ENCODE measurements at places on chromosomes 2 and 18.
A peak's percentile ranks its signal among the peaks of the same experiment; 100 is the strongest.

DNA sequence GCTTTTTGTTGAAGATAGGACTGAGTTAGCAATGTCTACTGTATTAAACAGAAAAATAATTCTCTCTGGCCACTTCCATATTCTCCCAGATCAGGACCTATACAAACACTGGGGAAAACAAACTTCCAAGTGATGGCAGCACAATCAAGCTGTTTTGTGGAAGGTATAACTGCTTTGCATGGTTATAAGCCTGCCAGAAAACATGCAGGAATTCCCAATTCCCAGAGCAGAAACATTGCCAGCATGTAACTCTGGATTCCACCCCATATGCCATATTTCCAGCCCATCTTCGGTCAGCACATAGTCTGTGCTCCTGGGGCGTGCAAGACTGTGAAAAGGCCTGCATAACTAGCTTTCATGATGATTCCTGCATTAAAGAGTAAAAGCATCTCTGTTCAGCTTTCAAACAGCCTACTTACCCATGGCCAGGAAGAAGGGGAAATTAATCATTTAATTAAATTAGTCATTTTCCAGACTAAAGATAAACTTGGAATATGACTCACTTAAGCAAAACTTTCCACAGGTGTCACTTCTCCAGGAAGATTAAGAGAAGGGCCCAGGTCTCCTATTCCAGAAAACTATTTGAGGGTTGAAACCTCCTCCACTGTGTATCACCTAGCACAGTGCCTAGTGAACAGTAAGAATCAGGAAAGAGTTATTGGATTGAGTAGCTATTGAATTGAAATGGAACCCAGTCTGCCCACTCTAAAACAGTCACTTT lies 280.5 kb downstream of the NRXN1 start:
- DNase-seq, result no peak
- no peaks in the 10 kb centered on the region for H3K36me3 ChIP-seq
- H3K27me3 ChIP-seq, result no peaks in the 10 kb centered on the region
- no peak overlapping the region for H3K4me3 ChIP-seq
- no peak overlapping the region for H3K27ac ChIP-seq

GRCh38 chr18:57220930-57221483 lies 74.1 kb downstream of the BOD1L2 start:
- no peak overlapping the region for H3K4me3 ChIP-seq
- no peaks in the 10 kb centered on the region for H3K4me1 ChIP-seq
- H3K27me3 ChIP-seq, result no peaks in the 10 kb centered on the region
- no peaks in the 10 kb centered on the region for H3K36me3 ChIP-seq
- no peak overlapping the region for H3K27ac ChIP-seq
- DNase-seq, result no peak

DNA sequence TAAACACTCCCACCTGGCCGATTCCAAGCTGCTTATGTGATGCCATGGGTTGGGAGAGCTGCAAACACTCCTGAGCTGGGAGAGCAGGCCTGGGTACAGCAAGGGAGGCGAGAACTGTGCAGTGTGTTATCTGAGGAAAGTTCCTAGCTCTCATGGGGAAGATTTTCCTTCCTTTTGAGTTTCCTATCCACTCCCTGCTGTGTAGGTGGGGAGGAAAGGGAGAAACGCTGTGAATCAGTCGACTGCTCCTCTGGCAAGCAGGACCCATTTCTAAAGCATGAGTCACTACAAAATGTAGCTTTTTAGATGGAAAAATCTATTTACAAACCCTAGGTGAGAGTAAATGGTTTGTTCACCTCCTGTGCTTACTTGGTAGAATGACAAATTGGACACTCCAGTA lies 80.4 kb downstream of the SH3RF3 start:
- H3K27me3 ChIP-seq, result no peaks in the 10 kb centered on the region
- no peak overlapping the region for H3K4me3 ChIP-seq
- no peak for DNase-seq

DNA sequence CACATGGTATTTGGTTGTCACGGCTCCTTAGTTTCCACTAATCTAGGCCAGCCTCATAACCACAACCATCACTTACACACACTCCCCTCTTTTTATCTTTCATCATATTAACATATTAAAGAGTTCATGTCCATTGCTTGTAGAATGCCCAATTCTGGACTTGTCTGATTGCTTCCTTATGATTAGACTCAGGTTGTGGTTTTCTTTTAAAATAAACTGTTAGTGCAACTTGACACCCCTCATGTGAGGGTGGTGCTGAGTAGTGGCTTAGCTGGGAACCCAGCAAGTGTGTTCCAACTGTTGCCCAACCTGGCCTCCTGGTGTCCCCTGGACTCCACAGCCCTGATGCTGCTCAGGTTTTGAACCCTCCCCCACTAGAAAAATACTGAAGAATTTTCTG lies 20.1 kb upstream of the CD207 start:
- peaks cover 7% of the 10 kb centered on the region for H3K27me3 ChIP-seq
- H3K36me3 ChIP-seq, result no peaks in the 10 kb centered on the region
- no peak for DNase-seq
- no peaks in the 10 kb centered on the region for H3K4me1 ChIP-seq

DNA sequence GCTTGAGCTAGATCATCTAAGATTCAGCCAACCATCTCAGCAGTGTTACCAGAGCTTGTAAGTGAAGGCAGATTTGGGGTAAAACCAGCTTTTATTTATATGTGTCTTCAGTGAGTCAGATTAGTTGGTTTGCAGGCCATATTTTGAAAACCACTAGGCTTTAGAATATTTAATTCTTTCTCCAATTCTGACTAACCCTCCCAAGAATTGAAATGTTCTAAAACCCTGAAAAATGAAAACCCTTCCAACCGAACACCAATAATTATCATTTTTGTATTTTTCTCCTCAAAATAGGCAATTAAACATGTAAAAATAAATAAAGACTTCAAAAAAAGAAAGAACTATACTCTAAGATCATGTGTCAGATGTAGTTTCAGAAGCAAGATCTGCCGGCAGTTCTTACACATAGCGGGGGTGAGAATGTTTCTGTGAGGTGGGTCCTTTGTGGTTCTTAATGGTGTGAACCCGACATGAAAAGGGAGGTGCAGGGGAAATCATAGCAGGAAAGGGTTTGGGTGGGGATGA lies 14.2 kb downstream of the PLEK start:
- H3K27ac ChIP-seq, result no peak overlapping the region
- no peaks in the 10 kb centered on the region for H3K36me3 ChIP-seq
- no peaks in the 10 kb centered on the region for H3K27me3 ChIP-seq
- no peaks in the 10 kb centered on the region for H3K4me1 ChIP-seq
- H3K4me3 ChIP-seq, result no peak overlapping the region

DNA sequence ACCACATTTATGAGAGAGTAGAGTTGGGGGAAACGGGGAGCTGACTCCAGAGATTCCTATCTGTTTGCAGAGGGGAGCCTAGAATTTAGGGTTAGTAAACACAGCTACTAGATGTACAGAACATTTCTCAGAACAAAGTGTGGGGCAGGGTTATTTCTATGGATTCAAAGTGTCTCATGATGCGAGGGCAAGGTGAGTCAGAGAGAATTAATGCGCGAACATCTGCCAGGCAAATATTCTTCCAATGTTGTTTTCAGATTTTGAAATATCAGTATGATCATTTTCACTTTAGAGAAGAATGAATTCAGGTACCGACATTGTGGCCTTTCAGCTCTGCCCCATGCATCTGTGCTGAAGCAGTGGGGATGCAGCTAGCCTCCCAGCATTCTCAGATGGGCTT lies 2.0 kb upstream of the DSEL start:
- peaks cover 15% of the 10 kb centered on the region for H3K4me1 ChIP-seq
- no peaks in the 10 kb centered on the region for H3K27me3 ChIP-seq
- peak overlapping the region; percentile 92 for H3K27ac ChIP-seq
- no peak for DNase-seq

DNA sequence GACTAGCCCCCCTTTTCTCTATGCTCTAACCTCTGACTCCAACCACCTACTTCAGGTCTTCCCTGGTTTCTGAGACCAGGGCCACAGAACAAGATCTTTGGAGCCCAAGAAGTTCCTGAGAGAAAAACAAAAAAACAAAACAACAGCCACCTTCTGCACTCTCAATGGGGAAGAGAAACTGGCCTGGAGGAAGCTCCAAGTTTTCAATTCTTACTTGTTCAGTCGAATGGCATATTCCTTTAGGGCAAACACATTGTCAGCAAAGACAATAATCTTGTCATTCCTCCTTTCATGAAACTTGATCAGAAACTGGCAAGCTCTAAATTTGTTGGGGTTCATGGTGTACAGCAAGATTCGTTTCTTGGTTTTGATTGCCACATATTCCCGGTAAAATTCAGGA lies 15.0 kb downstream of the ERCC3 start:
- no peak overlapping the region for H3K27ac ChIP-seq
- H3K36me3 ChIP-seq, result peaks cover 78% of the 10 kb centered on the region
- no peak overlapping the region for H3K4me3 ChIP-seq

GRCh38 chr2:46318579-46319460 lies 21.6 kb downstream of the EPAS1 start:
- peaks cover 100% of the 10 kb centered on the region for H3K4me1 ChIP-seq
- peak overlapping the region; percentile 83 for H3K27ac ChIP-seq
- DNase-seq, result no peak
- H3K27me3 ChIP-seq, result no peaks in the 10 kb centered on the region
- no peak overlapping the region for H3K4me3 ChIP-seq
- no peaks in the 10 kb centered on the region for H3K36me3 ChIP-seq

DNA sequence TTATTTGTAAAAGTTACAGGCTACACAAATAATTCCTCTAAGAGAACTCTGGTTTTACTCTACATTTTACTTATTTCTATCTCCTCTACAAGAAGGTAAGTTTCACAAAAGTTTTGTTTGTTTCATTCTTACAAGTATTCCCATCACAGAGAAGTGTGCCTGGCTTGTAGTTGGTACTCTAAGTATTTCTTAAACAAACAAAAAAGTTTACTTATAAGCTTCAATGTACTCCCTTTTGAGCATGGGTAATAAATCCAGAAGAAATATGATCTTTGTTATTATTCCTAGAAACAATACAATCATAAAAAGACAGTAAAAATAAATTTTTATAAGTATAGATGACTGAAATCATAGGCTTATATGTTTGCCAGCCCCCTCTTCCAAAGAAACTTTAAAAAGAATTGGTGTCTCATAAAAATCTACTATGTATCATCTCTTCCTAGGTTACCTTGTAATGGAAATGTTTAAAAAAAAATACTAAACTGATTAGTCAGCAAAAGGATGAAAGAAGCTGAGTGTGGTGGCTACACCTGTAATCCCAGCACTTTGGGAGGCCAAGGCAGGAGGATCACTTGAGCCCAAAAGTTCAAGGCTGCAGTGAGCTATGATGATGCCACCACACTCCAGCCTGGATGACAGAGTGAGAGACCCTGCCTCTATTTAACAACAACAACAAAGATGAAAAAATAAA lies 54.7 kb downstream of the ATL2 start:
- no peak for DNase-seq
- H3K4me3 ChIP-seq, result no peak overlapping the region
- no peak overlapping the region for H3K27ac ChIP-seq
- no peaks in the 10 kb centered on the region for H3K4me1 ChIP-seq

- no peak overlapping the region for H3K27ac ChIP-seq
- no peak for DNase-seq
- no peak overlapping the region for H3K4me3 ChIP-seq
- H3K4me1 ChIP-seq, result no peaks in the 10 kb centered on the region
- H3K27me3 ChIP-seq, result no peaks in the 10 kb centered on the region
Measured at GRCh38 chr2:18399601-18400000, 160.9 kb downstream of the RDH14 start.

GRCh38 chr2:72824224-72824842 lies 1.5 kb downstream of the EXOC6B start:
- no peak overlapping the region for H3K27ac ChIP-seq
- no peaks in the 10 kb centered on the region for H3K36me3 ChIP-seq
- peak overlapping the region; percentile 84 for H3K4me3 ChIP-seq
- DNase-seq, result no peak

- H3K27me3 ChIP-seq, result no peaks in the 10 kb centered on the region
- DNase-seq, result no peak
- no peak overlapping the region for H3K4me3 ChIP-seq
- no peaks in the 10 kb centered on the region for H3K36me3 ChIP-seq
- H3K4me1 ChIP-seq, result no peaks in the 10 kb centered on the region
Measured at GRCh38 chr2:226911932-226912331, 76.1 kb downstream of the RHBDD1 start.

DNA sequence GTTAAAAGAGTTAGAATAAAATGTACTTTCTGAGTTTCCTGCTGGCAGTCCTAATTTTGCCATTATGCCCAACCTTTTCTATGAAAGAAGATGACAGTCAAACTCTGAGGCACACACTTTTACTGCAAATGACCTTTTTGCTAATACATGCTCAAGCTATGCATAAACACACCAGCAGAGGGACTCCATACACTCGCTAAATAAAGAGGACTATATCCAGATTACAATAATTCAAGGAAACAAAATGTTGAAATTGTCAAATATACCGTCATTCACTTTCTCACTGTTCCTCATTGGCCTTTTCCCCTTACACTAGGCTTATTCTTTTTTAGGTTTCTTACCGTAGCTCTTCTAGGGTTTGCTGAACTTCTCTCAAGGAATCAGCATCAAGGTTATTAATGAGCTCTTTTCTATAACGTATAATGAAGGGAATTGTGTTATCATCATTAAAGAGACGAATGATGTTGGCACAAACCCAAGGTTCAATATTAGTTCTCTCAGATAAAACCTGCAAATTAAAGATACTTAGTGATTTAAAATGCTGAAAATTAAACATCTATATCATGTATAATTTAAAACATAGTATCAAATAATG lies 25.7 kb downstream of the SRBD1 start:
- H3K36me3 ChIP-seq, result no peaks in the 10 kb centered on the region
- no peak overlapping the region for H3K4me3 ChIP-seq
- no peak overlapping the region for H3K27ac ChIP-seq
- no peaks in the 10 kb centered on the region for H3K27me3 ChIP-seq
- DNase-seq, result peak; percentile 31
- H3K4me1 ChIP-seq, result no peaks in the 10 kb centered on the region

DNA sequence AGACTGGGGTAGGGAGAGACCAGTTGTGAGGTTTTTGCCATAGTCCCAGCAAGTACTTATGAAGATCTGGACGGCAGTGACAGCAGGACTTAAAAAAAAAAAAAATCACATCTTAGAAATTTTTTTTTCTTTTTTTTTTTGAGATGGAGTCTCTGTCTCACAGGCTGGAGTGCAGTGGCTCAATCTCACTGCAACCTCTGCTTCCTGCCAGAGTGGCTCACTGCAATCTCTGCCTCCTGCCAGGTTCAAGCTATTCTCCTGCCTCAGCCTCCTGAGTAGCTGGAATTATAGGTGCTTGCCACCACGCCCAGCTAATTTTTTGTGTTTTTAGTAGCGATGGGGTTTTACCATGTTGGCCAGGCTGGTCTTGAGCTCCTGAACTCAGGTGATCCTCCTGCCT lies 22.4 kb upstream of the STAT4 start:
- no peaks in the 10 kb centered on the region for H3K4me1 ChIP-seq
- no peaks in the 10 kb centered on the region for H3K27me3 ChIP-seq
- no peak overlapping the region for H3K27ac ChIP-seq

DNA sequence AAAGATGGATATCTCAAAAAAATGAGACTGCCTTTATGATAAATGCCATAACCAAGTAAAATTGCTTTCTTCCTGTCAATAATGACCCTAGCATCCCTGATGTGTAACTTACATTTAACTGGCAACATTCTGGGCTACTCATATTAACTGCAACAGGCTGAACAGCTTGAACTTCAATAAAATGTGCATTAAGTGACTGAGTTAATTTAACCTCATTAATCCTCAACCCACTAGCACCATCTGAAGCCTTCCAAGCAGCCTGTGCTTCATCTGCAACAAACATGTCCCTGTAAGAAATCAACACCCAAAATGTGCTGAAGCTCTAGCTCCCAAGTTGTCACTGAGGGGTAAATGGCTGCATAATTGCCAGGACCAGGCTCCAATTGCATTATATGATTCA lies 296.2 kb upstream of the ZC3H15 start:
- H3K4me3 ChIP-seq, result no peak overlapping the region
- no peaks in the 10 kb centered on the region for H3K36me3 ChIP-seq
- no peaks in the 10 kb centered on the region for H3K27me3 ChIP-seq
- H3K4me1 ChIP-seq, result peaks cover 8% of the 10 kb centered on the region
